ENCODE measurements at places on chromosomes 16 and 17.

DNA sequence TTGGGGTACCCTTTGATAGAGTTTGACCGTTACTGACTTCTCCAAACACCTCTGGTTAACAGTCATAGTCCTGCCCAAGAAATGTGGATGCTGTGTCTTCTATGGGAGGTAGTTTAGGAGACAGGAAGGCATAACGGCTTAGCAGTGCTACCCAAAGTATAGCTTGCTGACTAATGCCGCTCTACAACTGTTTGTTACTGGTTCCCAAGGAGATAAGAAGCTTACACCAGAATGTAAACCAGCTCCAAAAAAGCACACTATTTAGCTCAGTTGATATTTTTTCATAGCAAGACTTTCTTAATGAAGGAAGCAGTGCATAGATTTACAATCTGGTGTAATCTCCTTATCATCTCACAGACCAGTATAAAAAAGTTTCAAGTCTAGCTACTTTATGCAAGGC is 95.7 kb downstream of the HS3ST3B1 start:
- DNase-seq: peak; percentile 5

- no peak for DNase-seq
These were observed 91.8 kb downstream of the NCOR1 start for GRCh38 chr17:16123531-16123930.

DNA sequence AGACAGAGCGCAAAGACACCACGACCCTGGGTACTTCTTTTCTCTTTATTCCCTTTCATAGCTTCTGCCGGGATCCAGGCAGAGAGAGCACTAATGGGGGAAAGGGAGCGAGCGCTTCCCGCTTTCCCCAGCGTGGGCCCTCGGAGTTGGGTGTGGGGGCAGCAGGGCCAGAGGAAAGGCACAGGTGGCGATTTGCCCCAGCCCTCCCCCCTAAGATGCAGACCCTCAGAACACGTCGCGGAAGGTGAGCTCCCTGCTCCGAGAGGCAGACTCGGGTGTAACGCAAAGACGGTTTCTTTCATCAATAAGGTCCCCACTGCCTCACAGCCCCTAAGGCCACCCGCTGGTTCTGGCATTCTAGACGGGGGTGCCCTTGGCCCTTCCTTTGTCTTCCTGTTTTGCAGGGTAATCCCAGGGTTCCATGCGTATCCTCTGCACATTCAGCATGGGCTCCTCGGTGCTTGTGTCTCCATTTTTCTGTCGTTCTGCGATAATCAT is 570 bp upstream of the NME3 start:
- DNase-seq: no peak

- DNase-seq: no peak
These were observed 1.0 kb upstream of the KCNJ2 start for GRCh38 chr17:70168044-70168976.

DNA sequence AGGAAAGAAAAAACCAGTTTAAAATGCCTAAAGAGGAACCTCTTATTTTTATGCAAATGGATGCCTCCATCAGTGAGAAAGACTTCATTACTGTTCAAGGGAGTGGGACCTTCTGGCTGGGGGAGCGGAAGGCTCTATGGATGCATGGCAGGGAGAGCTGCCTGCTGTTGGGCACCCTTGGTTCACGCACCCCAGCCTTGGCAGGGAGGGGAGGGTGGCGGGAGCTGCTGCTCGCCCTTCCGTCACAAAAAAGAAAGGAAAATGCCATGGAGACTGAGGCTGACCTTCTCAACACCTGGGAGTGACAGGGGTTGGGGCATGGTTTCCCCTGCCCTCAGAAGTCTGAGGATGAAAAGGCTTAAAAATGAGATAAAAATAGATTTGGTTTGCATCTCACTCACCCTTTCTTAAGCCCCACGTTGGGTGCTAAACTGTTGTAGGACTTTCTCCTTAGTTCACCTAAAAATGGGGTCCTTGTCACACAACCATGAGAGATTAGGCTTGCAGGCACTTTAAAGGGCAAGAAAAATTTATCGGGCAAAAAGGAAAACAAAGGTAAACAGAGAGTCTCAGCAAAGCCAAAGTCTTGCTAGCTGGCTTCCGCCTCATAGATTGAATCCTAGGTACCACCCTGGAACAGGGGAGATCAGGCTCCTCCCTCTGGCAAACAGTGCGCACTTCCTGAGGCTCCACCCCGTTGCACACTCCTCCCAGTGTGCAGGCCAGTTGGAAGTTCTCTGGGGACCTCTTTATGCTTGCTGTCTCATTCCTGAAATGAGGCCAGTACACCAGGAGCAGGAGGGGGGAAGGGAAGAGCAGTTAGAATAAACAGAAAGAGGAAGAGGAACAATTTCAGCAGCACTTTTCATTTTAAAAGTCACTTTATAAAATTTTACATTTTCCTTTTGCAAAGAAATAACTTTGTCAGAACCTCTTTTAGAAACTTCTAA is 31.6 kb downstream of the PHKB start:
- peak; percentile 1 for DNase-seq

DNA sequence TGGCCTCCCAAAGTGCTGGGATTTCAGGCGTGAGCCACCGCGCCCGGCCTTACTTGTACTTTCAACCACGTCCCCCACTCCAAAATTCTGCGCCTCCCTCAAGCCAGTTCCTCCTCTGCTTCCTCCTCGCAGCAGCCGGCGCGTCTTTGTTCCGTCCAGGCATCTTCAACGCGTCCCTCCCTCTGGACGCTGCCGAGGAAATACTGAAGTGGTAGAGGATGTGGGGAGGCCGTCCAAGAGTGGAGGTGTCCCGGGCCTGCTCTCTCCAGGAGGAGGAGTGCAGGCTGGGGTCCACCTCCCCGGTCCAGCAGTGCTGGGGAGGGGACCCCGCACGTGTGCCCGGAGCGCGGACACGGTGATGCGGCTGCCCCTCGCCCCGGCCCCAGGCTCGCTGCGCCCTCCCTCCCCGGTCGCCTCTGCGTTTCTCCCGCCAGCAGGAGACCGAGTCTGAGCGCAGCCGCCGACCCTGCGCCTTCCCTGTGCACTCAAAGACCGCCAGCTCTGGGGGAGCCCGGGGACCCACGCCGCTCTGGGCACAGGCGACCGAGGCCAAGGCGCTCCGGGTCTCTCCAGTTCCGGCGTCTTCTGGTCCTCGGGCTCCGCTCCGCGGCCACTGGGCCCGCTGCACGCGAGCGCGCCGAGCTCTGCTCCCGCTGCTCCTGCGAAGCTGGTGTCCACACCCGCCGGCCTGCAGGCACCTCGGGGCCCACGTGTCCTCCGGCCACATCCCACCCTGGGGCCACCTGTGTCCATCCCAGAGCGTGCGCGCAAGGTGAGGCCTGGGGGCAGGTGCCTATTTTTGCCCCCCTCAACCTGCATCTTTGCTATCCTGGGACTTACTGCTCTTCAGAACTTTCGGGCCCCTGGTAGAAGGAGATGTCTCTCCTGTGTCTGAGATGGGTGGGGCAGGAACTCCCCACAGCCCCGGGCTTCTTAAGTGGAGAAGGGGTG is 31.7 kb downstream of the OSBPL7 start:
- DNase-seq: no peak

GRCh38 chr16:12462426-12463280 is 341.0 kb downstream of the CPPED1 start:
- no peak for DNase-seq

DNA sequence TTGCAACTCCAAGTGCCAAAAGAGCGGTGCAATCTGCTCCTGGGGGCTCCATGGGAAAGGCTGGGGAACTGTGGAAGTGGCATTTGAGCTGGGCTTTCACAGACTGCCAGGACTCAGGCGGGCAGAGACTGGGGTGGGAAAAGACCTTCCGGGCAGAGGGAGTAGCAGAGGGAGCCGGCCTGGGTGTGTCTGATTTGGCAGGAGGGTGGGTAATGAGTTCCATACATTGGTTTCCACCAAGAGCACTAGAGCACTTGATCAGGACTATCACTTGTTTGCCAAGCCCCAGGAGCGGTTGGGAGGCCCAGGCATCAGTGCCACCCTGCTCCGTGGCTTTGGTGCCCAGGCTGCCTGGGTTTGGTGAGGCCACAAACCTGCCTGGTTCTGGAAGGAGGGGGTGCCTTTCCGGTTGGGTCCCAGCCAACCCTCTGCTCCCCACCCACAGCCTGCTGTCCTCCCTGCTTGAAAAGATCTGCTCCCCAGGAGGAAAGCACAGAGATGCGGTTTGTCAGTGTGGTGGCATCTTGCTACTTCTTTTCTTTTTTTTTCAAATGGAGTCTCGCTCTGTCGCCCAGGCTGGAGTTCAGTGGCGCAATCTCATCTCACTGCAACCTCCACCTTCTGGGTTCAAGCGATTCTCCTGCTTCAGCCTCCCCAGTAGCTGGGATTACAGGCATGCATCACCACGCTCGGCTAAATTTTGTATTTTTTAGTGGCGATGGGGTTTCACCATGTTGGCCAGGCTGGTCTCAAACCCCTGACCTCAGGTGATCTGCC is 3.5 kb upstream of the TRIM47 start:
- DNase-seq: no peak

- DNase-seq: no peak
These were observed 6.0 kb upstream of the TXNDC11 start for GRCh38 chr16:11748404-11749254.

GRCh38 chr17:71115669-71115972 is 946.3 kb downstream of the KCNJ2 start:
- DNase-seq: no peak

DNA sequence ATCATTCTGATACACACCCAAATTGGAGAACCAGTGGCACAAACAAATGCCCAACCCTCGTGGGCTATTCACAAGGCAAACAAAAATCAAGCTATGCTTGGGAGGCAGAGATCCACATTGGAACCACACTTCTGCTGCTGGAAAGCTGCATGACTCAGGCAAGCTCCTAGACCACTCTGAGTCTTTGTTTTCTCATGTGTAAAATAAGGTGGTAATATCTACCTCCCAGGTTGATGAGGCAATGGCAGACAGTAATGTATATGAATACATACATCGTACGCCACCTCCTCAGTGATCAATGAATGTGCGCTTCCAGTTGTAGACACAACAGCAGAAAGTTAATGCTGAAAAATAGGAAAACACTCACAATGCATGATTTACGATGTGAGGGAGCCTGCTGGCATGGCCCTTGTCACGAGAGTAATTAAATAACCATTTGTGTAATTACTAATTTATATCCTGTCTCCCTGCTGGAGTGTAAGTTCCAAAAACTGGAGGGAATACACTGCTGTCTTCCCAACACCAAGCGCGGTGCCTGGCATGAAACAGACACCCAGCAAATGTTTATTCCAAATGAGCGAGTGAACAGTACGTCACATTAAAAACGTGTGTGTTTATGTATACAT is 69.9 kb upstream of the HSBP1 start:
- no peak for DNase-seq

DNA sequence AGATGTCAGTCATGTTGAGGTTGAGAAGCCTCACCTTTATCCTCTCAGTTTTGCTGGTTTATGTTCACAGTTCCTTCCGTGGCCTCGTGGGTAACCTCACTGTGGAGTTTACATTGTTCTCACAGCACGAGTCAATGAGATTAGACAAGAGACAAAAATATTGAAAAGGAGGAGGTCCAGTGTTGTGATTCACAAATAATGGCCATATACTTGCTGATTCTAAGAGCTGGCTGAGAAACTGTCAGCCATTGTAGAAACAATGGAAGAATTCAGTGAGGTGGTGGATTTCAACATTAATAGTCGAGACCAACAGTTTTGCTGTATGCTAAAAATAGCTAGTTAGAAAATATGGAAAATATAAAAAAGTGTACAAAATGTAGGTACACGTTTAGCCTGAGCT is 176.4 kb upstream of the WSCD1 start:
- no peak for DNase-seq

- no peak for DNase-seq
These were observed 32.1 kb upstream of the SLC38A8 start for GRCh38 chr16:84074721-84075120.

DNA sequence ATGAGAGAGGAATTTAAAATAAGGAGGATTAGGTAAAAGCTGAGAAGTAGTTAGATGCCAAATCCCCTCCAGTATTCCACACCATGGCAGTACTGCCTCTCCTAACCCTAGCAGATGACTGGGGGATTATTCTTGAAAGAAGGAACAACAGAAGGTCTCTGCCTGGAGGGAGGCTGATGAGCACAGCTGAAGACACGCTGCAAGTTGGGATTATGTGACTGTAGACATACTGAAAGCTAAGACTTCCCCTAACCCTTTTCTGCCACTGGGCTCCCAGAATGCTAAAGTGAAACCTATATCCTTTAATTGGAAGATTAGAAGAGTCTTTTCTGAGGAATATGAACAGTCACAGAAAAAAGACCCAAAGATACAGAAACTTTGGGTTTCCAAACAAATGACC is 27.7 kb upstream of the SLC46A1 start:
- no peak for DNase-seq

DNA sequence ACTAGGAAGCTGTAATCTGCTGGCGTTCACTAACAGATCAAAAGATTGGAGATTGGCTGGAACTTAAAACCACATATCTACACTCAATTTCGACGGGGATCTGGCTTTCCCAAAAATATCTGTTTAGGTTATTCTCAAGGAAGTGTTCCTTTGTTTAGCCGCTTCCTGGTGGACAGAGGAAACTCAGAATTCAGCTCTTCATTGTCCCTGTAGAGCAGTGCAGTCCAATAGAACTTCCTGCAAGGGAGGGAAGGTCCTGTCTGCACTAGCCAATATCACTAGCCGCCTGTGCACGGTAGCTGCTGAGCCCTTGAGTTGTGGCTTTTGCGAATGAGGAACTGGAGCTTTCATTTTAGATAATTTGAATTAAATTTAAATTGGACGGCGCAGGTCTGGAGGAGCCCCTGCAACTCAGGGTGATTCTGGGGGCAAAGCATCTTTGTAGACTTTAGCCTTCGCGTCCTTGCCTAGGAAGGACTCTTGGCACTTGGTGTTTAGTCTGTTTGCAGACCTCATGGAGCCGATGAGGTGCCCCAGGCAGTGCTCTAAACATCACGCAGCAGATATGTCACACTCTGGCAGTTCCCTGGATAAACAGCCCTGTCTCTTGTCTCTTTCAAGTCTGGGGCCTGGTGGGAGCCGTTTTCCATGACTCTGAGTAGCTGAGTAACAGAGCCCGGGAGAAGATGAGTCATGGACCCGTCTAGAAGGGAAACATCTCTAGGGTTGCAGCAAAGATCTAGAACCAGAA is 122.2 kb downstream of the CCDC182 start:
- no peak for DNase-seq

DNA sequence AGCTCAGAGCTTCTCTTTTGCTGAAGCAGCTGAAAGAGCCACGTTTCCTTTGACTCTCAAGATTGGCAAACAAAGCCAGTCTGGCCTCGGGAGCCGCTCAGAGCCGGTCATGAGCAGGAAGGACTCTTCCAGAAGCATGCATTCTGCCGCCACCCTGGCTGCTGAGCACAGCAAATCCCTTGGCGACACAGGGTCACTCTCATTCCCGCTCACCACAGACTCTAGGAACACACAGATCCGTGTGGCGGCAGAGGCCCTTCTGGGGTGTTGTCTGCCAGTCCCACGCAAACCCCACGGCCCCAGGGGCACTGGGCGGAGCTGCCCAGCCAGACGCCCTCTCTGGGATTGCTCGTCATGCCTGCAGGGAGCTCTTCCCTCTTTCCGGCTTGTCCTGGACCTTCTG is 157.0 kb downstream of the C16orf95 start:
- DNase-seq: no peak

GRCh38 chr16:71923941-71924690 is 28.8 kb downstream of the IST1 start:
- DNase-seq: no peak

DNA sequence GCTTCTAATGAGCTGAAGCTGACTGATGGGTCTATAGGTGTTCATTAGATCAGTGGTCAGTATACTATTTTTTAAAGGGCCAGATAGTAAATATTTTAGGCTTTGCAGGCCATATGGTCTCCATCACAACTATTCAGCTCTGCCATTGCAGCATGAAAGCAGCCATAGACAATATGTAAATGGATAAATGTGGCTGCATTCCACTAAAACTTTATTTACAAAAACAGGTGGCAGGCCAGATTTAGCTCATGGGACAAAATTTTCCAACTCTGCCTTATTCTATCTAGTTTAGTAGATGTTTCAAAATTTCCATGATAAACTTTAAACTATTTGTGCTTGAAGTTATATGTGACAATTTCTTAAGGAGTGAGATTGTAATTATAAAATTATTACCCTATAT is 339.3 kb downstream of the ABCC12 start:
- DNase-seq: no peak

Measured in CD4-positive, alpha-beta memory T cell (primary cell).